ENCODE measurements at places on chromosomes 1 and 21.

GRCh38 chr1:30519201-30519763 lies 204.1 kb downstream of the MATN1 start:
- no peak for DNase-seq

DNA sequence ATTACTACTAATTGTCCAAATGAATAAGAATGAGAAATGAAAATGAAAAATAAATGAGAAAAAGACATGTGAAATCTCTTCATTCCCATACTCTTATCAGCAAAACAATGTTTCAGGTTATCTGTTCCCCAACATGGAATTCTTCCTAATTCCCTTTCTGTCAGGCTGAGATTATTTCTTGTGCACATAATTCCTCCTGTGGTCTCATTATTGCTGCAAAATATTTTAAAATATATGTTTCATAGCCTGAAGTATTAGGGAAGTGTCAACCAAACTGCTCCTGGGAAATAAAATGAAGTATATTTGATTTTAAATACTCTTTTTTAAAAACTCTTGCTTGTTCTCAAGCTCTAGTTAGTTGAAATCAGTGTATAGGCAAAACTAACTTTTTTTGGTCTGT lies 314.9 kb downstream of the USP25 start:
- no peak for DNase-seq

GRCh38 chr1:19352839-19353238 lies 40.7 kb downstream of the SLC66A1 start:
- DNase-seq = no peak

- peak; percentile 50 for DNase-seq
These were observed 2.4 kb downstream of the PARP1 start for GRCh38 chr1:226405411-226405988.

DNA sequence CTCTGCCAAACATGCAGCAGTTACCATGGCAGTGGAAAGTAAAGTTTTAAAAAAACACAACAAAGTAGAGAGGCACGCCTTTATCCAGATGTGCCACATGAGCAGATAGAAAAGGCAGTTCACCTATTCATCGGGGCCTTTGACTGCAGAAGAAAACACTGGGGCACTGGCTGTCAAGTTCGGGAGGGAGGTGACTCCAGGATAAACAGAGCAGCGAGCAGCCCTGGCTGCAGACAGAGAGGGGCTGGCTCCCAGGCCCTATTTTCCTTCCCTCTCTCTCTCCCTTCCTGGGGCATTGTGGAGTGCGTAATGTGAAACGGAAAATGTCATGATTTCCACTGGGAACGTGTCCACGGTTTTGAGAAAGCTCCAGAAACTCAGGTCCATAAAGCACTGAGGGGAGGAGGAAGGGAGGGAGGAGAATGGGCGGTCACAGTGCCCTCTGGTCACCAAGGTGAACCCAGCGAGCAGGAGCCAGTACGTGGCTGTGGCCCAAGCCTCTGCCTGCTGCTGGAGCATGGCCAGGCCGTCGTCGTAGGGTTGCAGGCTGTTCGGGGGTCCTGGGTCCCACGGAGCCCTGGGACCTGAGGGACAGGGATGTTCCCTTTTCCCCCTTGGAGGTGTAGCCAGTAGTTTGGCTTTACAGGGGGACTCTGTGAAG lies 114.7 kb upstream of the IRF2BP2 start:
- no peak for DNase-seq

DNA sequence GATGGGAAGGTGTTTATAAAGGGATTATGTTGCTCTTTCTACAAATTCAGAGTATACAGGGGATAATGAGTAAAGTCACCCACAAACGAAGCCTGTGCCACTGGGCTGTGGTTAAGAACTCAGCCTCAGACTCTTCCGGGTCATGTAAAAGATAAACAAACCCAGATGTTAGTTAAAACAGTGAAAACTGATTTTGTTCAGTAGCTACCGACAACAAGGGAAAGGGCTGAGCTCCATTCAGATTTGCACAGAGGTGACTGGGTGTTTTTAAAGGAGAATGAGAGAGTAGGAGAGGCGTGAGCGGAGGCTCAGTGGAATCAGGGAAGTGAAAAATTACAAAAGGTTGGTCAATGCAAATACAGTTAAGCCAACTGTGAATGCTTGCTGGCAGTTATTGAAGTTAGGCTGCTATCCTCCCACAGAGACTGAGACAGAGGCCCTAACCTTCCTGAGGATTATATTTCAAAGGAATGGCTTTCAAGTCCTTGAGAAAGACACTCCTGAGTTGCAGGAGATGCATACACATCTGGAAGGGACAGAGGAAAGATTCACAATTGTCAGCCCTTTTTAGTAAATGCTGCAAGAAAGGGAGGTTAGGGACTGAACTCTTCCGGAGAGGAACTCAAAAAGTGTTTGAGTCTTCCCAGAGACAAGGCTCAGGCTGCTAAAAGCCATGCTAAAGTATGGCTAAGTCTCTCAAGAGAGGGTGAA lies 29.9 kb upstream of the SAMD13 start:
- peak; percentile 50 for DNase-seq

DNA sequence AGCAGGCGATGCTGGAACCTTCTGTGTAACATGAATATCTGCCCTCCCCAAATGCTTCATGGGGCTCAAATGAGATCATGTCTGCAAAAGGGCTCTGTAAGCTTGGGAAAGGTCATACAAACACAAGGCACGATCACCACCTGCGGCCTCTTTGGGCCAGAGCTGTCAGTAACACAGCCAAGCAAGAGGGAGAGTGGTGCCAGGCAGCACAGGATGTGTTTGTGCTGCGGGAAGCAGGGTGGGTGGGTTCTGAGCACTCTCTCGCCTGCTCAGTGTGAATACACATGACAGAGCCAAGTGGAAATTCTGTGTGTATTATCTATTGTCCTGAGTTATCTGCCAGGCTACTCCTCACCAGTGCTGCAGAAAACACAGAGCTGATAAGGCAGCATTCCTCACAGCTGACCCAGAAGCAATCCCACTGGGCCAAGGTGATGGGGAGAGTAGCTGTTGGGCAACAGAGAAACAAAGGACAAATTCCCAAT lies 101.2 kb downstream of the LAMC2 start:
- no peak for DNase-seq

Data from inflammatory macrophage treated with lipopolysaccharide for 4 hours (primary cell).